ENCODE measurements at places on chromosomes 16 and 17. TPM values are rescaled to one million over a fixed set of nuclear protein-coding genes. Genes with fewer than 3 reads are reported as not detected.

DNA sequence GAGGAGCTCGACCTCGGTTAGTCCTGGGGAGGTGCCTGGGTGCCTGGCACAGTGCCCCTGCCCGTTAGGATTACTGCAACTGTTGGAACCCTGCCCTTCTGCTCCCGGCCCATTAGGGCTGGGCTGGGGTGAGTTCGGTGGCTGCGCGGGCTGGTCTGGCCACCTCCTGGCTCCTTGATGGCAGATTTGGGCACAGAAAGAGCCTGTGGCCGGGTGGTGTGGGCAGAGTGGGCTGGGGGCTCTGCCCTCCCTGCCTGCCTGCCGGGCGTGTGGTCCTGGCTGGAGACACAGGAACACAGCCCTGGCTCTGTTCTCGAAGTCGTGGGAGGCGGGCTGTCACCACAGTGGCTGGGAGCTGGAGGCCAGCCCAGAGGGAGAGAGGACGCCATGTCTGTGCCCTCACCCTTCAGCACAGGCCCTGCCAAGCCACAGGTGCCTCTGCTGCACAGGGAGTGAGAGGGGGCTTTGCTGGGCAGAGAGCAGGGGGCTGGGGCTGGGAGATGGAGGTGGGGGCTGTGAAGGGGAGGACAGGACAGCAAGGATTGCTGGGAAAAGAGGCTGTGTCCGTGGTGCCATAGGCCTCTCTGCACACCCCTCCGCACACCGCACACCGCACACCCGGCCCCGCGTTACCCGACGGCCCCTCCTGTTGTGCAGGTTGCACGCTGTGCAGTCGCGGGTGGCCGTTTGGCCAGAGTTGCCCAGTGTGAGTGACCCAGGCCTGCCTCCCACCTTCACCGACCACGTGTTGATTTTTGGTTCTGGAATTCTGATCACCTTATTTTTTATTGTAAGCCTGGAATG, 236.6 kb upstream of the GSE1 start:
- DNase-seq = no peak

DNA sequence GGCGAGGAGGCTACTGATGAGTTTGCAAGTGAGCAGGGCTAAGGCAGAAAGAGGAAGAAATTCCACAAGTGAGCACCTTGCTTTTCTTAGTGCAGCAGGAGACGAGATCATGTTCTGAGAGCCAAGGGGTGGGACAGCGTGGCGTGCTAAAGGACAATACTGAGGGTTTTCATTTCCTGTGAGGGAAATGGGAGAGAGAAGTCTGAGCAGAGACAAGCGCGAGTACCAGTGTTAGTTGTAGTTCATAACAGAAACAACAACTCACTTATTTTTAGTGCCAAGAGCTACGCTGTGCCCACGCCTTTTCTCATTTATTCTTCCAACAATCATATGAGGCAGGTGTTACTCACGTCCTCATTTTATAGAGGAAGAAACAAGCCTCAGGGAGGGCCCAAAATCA, 2.3 kb downstream of the SPACA3 start:
- DNase-seq = no peak

DNA sequence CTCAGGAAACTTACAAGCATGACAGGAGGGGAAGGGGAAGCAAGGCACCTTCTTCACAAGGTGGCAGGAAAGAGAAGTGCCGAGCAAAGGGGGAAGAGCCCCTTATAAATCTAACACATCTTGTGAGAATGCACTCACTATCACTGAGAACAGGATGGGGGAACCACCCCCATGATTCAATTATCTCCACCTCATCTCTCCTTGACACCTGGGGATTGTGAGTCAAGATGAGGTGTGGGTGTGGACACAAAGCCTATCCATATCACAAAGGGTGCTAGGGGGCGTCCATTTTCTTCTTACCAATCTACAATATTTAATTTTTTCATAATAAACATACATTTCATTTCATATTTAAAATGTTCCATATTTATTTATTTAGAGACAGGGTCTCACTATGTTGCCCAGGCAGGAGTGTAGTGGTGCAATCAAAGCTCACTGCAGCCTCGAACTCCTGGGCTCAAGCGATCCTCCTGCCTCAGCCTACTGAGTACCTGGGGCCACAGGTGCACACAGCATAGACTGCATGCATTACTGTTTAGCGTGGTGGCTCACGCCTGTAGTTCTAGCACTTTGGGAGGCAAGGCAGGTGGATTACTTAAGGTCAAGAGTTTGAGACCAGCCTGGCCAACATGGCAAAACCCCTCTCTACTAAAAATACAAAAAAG, 26.5 kb upstream of the FAAP100 start:
- no peak for DNase-seq

Gene CISD3
- total RNA-seq = 13.5 TPM
